ENCODE measurements at places on chromosomes 1 and 21.

- no peak for DNase-seq
These were observed 17.2 kb downstream of the BSND start for GRCh38 chr1:55015731-55016620.

DNA sequence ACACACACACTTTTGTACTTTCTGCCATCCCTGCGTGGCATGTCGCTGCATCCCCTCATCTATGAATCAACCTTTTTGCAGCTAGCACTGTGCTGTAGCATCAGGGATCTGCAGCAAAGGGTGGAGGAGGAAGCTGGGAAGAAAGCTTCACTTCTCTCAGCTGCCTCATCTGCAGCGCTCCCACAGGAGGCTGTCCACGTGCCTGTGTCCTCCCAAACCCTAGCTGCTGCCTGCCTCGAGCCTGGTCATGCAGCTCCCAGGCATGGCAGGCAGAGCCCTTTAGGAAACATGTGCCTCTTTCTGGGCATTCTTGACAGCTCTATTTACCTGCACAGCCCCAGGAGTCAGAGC, 262.1 kb upstream of the SGIP1 start:
- no peak for DNase-seq

DNA sequence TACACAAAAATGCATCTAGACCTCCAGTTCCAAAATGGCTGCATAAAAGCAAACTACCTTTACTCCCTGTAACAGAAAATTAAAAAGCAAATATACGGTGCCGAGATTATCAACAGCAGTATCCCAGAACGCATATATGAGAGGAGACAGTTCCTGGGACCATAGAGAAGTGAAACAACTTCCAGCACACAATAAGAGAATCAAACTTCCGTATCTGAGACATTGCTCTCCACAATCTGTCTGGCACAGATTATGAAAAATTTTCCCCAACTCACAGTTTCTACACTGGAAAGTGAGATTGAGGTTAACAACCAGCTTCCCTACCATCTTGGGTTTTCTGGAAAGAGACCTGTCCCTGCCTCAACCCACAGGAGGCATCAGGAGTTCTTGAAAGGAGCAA, 47.2 kb upstream of the ST6GALNAC3 start:
- DNase-seq = no peak

DNA sequence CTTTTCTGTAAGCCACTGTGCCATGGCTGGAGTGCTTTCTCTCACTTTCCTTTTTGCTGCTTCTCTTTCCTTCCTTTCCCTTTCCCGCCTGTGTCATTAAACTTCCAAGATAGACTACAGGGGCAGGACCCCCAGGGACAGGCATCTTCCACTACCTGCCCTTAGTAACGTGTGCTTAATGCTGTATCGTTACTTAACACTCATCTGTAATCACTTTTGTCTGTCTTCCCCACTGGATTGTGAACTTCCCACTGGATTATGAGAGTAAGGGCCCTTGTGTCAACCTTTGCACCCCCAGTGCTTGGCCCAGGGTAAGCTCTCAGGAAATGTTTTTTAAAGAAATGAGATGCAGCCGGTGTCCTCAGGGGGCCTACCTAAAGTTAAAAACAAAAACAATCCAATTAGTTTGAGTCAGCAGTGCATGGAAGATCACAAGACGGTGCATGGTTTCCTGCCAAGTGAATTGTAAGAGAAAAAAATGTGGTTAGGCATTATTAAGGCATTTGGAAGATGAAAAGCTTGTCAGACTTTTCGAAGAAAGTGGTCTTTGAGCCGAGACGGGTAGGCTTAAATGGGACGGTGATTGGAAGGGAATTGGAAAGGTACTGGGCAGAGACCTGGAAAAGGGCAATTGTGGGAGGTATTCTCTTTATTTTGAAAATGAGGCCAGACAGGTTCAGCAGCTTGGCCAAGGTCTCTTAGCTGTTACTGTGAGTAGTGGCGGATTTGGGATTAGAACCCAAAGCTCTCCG, 958 bp downstream of the LYPLAL1 start:
- DNase-seq = no peak

GRCh38 chr1:12159816-12160215, 7.0 kb upstream of the TNFRSF1B start:
- no peak for DNase-seq

DNA sequence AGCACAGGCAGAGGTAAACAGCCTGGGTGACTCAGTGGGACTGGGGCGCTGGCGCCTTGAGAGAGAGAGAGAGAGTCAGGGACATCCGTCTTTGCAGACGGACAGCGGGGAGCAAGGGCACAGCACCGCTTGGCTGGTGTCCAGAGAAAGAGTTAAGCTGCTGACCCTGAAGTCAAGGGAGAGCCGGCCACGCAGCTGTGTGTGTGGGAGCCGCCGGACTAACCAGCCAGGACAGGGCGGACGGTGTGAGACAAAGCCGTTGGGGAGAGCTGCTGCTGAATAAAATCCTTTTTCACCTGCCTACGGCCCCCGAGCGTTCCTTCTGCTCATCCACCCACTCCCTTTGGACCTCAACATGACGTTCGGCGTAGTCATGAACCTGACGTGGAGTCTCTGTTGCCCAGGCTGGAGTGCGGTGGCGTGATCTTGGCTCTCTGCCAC, 14.5 kb downstream of the CFAP74 start:
- no peak for DNase-seq

- DNase-seq = no peak
These were observed 40.5 kb downstream of the STPG1 start for GRCh38 chr1:24373044-24373443.

GRCh38 chr1:187143783-187144182, 315.0 kb downstream of the PLA2G4A start:
- no peak for DNase-seq

GRCh38 chr1:66731170-66731865, 20.9 kb upstream of the DYNLT5 start:
- DNase-seq = no peak

DNA sequence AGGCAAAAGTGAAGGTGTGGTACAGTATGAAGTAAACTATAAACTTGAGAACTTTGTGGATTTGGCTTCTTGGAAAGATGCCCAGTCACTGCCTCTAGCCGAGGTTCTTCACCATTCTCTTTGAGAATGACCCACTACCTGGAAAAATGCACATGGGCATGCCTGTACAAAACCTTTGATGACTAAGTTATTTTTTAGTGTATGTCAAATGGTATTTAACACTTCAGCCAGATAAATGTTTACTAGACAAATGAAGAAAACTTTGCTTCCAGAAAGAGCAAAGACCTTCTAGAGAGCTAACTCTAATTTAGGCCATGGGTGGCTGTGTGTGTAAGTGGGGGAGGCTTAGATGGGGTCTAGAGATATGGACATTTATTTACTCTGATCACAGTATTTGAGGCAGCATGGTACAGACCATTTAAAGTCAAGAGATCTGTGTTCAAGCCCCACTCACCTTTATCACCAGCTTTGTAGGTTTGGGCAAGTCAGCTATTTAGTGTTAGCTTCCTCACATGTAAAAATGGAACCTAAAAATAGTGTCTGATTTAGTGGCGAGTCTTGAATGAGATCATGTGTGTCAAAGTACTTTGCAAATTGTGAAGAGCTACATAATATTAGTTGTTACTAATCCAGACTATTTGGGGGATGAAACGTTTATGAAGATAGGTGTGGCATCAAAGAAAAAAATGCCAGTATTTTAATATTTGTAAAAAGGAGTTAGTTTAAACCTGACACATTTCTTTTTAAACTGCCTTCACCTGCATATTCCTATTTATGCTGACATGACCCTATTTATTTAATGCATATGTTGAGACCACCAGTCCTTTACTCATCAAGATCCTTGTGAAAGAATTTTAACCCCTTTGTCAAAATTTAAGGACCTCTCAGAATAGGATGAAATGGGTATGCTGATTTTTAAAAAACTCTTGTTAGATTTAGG, 20.2 kb downstream of the NFYC start:
- no peak for DNase-seq

GRCh38 chr1:101299141-101299540, 62.3 kb downstream of the S1PR1 start:
- DNase-seq = no peak

DNA sequence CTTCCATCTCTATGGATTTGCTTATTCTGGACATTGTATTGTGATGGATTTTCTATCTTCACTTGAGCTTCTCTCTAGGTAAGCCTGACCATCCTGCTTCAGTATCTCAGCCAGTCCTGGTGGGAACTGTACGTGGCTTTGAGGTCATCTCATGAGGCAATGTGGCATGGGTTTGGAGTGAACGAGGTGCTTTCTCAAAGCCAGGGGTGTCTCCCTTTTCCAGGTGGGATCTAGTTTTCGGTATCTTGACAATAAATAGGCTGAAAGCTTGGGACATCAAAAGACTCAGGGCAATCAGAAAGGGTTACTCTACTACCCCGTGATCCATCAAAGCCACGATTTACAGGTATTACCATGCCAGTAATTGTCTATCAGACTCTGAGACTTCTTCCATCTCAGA, 40.8 kb downstream of the AZIN2 start:
- no peak for DNase-seq
